AG04449 (cell line): ENCODE measurements at places on chromosomes 13 and 19.

DNA sequence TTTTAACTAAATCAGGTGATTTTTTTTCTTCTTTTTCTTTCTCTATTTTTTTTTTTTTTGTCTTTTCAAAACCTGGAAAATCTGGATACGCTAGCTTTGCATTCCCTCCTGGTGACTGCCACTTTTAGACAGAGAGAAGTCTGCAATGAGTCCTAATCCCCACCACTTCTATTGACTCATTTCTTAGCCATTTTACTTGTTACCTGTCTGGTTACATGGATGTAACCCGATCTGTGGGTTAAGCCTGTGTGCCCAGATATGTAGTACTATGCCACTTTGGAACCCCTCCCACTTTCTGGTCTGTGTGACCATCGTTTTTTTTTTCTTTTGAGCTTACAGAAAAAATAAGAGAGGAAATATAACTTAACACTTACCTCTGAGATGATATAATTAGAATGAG lies 817.8 kb upstream of the PCDH9 start:
- no peak for DNase-seq

- DNase-seq = no peak
Observed at GRCh38 chr19:2774083-2774679, 8.9 kb downstream of the SGTA start.

DNA sequence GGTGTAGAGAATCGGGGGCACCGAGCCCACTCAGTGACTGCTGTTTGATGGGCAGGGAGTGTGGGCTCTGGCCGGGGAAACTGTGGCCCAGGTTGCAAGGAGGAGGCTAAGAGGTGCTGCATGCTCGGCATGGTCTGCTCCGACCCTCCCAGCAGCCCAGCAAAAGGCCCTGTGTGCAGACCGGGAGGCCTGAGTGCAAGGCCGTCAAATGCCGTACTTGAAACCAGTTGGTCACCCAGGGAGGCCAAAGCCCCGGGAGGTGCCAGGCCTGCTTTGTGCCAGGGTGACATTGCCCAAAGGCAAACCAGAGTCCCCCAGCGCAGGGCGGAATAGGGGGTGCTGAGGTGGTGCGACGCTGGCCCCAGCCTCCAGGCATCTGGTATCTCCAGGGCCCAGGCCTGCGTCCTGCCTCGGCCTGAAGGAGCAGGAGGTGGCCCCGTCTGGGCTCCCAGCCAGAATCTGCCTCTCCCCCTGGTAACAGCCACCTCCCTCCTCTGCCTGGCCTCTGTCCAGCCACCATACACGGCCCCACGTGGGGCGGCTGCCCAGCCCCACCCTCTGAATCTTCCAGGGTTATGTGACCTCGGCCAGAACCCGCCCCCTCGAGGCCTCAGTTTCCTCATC lies 4.0 kb downstream of the PIK3R2 start:
- peak; percentile 12 for DNase-seq

GRCh38 chr13:36192166-36192565 lies 22.2 kb downstream of the SOHLH2 start:
- no peak for DNase-seq

GRCh38 chr19:10516671-10517286 lies 468 bp downstream of the S1PR5 start:
- no peak for DNase-seq

- DNase-seq = no peak
Observed at GRCh38 chr13:50893211-50893852, 16.3 kb upstream of the RNASEH2B start.

- DNase-seq = no peak
Observed at GRCh38 chr13:35741657-35742056, 265.2 kb upstream of the MAB21L1 start.

DNA sequence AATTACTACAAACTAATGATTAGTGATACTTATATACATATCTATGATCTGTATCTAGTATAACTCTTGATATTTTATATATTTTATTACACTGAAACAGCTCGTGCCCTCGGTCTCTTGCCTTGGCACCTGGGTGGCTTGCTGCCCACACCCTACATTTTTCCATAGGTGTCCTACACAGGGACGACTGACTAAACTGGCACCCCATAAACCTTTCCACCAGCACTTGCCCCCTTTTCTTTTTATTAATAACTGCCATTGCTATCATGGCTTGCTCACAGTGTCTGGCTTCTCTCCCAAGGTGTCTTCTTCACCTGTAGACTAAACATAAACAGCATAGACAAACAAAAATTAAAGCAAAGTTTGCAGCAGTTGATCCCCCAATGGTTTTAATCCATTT lies 30.4 kb downstream of the CLEC4M start:
- DNase-seq = no peak
